Urinary bladder (tissue), 4 donors: ENCODE measurements at places on chromosomes 5 and 9. TPM values are rescaled to one million over a fixed set of nuclear protein-coding genes. Genes with fewer than 3 reads are reported as not detected.

EQTN gene
- 0.13 TPM for polyA plus RNA-seq

AK8 gene
- polyA plus RNA-seq: 1.1 TPM

SOX30 gene
- polyA plus RNA-seq: 0.33 TPM

CAMK2A gene
- polyA plus RNA-seq: 2.6 TPM

ALDH1A1 gene
- polyA plus RNA-seq: 33.2 TPM

- no peak for DNase-seq
Measured at GRCh38 chr5:1464096-1464446, 18.8 kb upstream of the SLC6A3 start.

GRCh38 chr9:7095058-7095457 is 337.3 kb downstream of the KDM4C start:
- DNase-seq: no peak

DNA sequence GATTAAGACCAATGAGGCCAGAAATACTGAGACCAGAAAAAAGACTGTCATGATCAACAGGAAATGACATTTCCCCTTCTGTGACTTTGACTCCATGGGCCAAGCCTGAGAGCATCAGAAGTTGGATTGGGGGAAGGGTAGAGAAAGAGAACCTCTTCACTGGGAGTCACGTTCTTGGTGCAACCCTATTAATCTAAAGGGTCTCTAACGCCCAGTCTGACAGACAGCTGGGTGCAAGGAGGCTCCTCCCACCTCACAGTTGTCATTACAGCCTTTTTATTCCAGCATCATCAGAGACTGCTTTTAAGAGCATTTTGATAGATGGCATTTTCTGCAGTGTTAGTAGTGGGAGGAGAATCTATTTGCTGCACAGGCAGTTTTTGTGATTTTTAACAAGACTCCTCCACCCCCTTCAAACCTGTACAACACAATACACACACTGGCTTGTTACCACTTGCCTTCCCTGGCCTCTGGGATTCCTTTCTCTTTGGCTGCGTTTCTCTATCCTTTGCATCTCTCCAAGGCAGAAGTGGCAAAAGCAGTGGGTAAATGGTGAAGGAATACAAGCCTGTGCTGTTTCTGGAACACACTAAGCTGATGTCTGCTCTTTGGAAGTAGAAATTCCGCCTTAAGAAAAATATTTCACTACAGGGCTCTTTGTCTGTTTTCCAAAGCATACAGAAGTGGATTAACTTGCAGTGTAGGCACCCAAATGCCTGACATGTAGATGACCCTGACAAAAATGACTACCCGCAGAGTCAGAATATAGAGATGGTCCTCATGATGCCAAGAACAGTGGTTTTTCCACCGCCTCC is 310.4 kb upstream of the ZNF608 start:
- no peak for DNase-seq

GRCh38 chr5:107269256-107269655 is 401.5 kb downstream of the EFNA5 start:
- no peak for DNase-seq

DNA sequence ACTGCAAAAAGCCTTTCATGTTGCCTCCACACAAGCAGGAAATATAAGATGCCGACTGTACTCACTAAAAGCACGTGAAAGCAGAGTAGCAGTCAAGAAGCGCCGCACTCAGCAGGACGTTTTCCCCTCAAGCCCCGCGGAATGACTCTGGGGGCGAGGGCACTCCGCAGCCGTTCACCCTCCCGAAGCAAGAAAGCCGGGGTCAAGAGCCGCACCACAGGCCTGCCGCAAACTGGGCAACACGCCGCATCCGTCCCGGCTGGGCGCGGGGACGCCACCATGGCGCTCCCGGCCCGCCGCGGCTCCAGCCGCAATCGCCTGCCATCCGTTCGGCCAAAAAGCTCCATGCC is 364 bp downstream of the RPS6 start:
- DNase-seq: no peak

DNA sequence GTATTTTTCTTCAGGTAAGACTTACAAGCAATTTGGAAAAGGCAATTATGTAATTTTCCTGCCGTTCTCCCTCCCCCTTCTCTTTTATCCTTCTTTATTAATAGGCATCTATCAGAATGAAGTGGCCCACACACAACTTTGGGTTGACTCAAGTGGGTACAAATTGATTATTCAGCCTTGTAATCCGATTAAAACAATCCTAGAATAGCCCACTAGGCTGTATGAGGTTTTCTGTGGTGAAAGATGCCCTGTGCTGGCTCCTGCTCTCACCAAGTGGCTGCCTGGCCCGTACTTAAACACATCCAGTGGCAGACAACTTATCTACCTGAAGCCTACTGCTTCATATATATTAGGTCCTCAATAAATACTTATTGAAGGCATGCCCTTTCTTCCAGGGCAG is 177.3 kb upstream of the C9orf72 start:
- DNase-seq: no peak

DNA sequence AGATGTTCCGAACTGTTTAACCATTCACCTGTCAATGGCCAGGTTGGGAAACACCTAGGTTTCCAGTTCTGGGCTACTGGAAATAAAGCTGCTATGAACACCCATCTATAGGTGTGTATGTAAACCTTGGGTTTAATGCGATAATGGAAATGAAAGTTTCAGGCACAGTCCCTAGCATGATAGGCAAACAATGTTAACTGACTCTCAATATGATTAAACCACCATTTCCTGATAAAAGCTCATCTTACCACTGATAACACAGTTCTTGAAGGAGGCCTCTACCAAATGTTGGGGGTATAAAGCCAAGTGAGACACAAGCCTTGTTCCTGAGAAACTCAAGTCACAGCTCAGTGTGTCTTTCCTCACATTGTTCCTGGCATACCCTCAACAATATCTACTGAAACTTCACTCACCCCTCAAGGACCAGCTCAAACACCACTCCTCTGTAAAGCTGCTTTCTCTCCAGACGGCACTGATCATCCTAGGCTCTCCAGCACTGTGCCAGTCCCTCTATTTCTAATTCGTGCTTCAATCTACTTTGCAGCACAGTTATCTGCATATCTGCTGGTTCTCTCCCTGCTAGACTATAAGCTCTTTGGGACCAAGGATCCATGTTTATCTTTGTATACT is 15.8 kb downstream of the RAB14 start:
- DNase-seq: no peak

- DNase-seq: no peak
Measured at GRCh38 chr5:79793722-79794121, 104.1 kb downstream of the CMYA5 start.
